ENCODE measurements at places on chromosomes 7 and 10. TPM values are rescaled to one million over a fixed set of nuclear protein-coding genes. Genes with fewer than 3 reads are reported as not detected.

PODXL gene
- 27.0 TPM for total RNA-seq

DNA sequence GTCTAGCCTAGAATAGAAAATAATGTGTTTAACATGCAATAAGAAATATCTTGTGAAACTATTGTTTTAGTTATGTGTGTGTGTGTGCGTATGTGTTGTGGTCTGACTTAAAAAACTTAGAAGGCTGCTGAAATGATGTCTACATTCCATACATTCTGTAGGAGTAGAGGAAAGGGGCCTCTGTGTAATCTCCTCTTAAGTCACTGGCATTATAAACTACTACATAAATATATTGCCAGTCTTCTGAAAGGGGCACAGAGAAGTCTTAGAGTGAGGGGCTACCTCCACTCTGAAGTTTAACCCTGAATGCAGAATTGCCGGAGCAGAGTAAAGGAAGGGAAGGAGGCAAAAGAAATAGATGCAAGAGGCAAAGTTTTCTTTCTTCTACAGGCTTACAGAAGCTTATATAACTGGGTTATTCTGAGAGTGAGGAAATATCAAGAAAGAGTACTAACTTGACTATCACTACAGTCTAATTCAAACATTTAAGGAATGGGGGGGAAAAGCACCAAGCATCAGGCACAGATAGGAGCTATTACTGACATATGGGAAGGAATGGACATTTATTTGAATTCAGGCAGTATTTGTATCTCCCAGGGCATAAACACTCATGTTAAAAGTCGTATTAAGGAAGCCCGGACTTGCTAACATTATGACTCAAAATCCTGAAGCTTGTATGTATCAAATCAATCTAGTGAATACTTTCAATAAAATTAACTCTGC is 75.7 kb downstream of the DNAJC1 start:
- DNase-seq = no peak
- no peaks in the 10 kb centered on the region for H3K27me3 ChIP-seq
- H3K4me1 ChIP-seq = peaks cover 12% of the 10 kb centered on the region

- H3K36me3 ChIP-seq = peaks cover under 1% of the 10 kb centered on the region
- DNase-seq = no peak
- peaks cover 4% of the 10 kb centered on the region for H3K4me1 ChIP-seq
- H3K4me3 ChIP-seq = peak overlapping the region; percentile 77
Measured at GRCh38 chr10:17455015-17455520, 673 bp upstream of the ST8SIA6 start.

ITGB8 gene
- total RNA-seq = 37.2 TPM

BLNK gene
- 1.8 TPM for total RNA-seq

OR2A42 gene
- total RNA-seq = not detected

CCDC3 gene
- total RNA-seq = 1.6 TPM

HMX3 gene
- total RNA-seq = not detected

DNA sequence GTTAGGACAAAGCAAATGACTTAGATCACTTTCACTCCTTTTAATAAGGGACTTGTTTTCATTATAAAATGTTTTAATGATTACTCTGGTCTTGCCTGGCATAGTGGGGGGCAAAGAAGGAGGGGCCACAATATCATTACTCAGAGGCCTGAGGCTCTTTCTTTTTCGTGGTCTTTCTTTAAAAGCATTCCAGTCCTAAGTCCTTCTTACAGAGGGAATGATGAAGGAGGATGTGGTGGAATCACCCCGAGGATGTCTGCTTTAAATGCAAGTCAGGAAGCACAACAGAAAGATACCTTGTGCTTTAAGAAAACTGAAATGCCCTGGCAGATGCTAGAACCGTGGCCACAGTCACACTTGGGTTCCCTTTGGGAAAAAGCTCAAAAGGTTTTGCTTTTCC is 379.1 kb downstream of the INHBA start:
- no peaks in the 10 kb centered on the region for H3K27me3 ChIP-seq
- no peak overlapping the region for H3K27ac ChIP-seq
- H3K4me1 ChIP-seq = no peaks in the 10 kb centered on the region
- H3K4me3 ChIP-seq = no peak overlapping the region
- no peak for DNase-seq

DNA sequence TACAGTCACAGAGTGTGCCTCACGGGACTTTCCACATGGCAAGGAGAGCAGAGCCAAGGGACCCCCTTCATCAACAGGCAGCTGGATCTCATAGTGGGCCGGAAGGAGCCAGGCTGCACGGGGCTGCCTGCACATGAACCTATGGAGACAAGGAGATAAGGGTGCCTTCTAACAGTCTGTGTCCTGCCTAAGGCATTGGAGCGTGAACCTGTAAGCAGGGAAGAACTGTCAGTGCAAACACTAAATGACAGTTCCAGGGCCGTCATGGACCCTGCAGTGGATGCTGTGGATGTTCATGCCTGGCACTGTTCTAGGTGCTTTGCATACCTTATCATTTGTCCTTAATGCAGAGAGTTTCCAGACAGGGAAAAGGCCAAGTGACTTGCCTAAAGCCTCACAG is 85.9 kb downstream of the WIPF3 start:
- no peak overlapping the region for H3K4me3 ChIP-seq
- no peak for DNase-seq
- no peaks in the 10 kb centered on the region for H3K4me1 ChIP-seq
- no peak overlapping the region for H3K27ac ChIP-seq
- peaks cover 17% of the 10 kb centered on the region for H3K36me3 ChIP-seq

DNA sequence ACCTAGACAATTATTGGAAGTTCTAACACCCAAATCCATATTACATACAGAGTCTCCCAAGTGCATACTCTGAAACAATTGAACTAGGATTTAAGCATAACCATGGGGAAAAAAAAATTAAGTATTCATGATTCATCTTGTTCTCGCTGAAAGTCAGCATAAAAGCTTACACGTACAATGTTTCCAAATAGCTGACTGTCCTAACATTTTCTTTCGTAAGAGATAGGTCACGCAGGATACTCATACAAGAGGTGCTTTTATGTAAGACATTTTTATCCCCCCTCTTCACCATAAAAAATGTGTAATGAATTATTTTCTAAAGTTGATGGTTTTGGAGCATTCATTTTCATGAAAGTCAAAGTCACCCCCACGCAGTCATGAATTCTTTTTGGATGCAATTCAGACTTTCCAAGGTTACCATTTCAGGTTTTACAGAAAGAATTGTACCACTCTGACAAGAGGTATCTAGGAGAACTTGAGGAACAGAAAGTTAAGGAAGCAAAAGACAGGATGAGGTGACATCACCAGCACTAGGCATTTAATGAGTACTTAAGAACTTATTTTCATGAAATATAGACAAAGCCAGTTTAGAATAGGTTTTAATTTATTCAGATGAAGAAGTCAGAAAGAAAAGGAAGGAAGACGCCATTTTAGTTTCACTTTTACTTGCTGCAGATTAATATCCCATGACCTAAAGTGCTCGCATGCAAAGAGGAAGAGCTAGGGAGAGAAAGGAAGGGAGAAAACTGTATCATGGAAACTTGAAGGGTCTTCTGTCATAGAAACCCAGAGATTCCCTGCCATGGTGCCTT is 55.8 kb downstream of the TMEM26 start:
- H3K4me1 ChIP-seq = peaks cover 16% of the 10 kb centered on the region
- no peaks in the 10 kb centered on the region for H3K36me3 ChIP-seq
- H3K4me3 ChIP-seq = no peak overlapping the region
- no peaks in the 10 kb centered on the region for H3K27me3 ChIP-seq
- no peak overlapping the region for H3K27ac ChIP-seq

- no peak for DNase-seq
- no peaks in the 10 kb centered on the region for H3K36me3 ChIP-seq
- no peak overlapping the region for H3K27ac ChIP-seq
Measured at GRCh38 chr7:143454091-143454680, 10.9 kb downstream of the TAS2R60 start.

GRCh38 chr10:29763396-29763795 is 128.6 kb upstream of the SVIL start:
- H3K4me1 ChIP-seq = peaks cover 3% of the 10 kb centered on the region
- H3K4me3 ChIP-seq = no peak overlapping the region
- peaks cover 4% of the 10 kb centered on the region for H3K27me3 ChIP-seq
- no peaks in the 10 kb centered on the region for H3K36me3 ChIP-seq
- H3K27ac ChIP-seq = no peak overlapping the region

DNA sequence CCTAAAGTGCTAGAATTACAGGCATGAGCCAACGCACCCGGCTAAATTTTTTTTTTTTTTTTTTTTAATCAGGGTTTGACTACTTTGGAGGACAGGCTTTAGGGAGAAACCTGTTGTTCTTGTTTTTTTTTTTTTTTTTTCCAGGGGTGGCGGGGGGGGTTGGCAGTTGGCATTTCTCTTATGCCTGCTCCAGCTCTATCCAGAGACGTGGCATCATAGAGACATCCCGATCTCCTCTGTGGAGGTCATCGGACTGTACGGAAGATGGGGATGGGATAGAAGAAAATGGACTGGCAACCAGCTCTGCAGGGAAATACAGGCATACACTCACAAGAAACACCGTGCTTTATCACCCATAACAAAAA is 130.8 kb downstream of the PRPF18 start:
- peaks cover 4% of the 10 kb centered on the region for H3K36me3 ChIP-seq
- DNase-seq = no peak
- peak overlapping the region; percentile 97 for H3K27ac ChIP-seq

DNA sequence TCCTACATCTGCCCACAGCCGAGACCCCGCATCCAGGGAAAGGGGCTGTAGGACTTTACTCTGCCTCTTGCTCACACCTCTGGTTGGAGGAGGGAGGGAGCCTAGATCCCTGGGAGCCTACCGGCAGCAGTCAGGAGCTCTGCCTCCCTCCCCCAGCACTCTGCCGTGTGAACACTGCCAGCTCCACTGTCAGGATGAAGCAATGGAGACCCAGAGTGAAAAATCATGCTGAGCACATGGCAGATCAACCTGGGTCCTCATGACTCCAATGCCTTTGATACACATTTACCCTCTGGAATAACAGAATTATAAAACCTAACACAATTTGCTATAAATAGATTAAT is 477.7 kb downstream of the TNS3 start:
- no peak for DNase-seq
- H3K27ac ChIP-seq = peak overlapping the region; percentile 49
- H3K36me3 ChIP-seq = no peaks in the 10 kb centered on the region

AGAP9 gene
- total RNA-seq = 20.3 TPM

- no peaks in the 10 kb centered on the region for H3K36me3 ChIP-seq
- H3K4me1 ChIP-seq = peaks cover 4% of the 10 kb centered on the region
- no peak overlapping the region for H3K4me3 ChIP-seq
- no peak overlapping the region for H3K27ac ChIP-seq
- peaks cover 4% of the 10 kb centered on the region for H3K27me3 ChIP-seq
Measured at GRCh38 chr7:44912775-44913347, 27.5 kb upstream of the PURB start.

DNA sequence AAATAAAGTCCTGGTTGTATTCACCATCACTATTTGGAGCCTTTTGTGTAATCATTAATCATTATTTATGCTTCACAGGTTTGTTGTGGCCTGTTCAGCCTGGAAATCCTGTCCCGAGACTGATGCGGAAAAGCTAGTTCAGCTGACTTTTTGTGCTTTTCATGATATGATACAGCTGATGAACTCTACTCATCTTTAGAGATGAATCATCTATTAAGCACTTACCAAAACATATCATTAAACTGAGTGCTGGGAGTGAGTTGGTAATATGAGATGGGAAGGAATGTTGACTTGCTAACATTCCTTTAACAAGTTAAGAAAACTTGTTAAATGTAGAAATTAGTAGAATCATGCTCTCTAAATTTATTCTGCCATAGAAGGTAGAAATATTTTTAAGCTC is 53.0 kb downstream of the CROT start:
- no peaks in the 10 kb centered on the region for H3K27me3 ChIP-seq
- H3K4me1 ChIP-seq = no peaks in the 10 kb centered on the region
- peaks cover 18% of the 10 kb centered on the region for H3K36me3 ChIP-seq
- H3K4me3 ChIP-seq = no peak overlapping the region

- no peak overlapping the region for H3K4me3 ChIP-seq
- no peak overlapping the region for H3K27ac ChIP-seq
- H3K4me1 ChIP-seq = peaks cover 4% of the 10 kb centered on the region
- no peak for DNase-seq
- peaks cover 11% of the 10 kb centered on the region for H3K27me3 ChIP-seq
Measured at GRCh38 chr7:128713794-128714193, 25.4 kb upstream of the CALU start.

DNA sequence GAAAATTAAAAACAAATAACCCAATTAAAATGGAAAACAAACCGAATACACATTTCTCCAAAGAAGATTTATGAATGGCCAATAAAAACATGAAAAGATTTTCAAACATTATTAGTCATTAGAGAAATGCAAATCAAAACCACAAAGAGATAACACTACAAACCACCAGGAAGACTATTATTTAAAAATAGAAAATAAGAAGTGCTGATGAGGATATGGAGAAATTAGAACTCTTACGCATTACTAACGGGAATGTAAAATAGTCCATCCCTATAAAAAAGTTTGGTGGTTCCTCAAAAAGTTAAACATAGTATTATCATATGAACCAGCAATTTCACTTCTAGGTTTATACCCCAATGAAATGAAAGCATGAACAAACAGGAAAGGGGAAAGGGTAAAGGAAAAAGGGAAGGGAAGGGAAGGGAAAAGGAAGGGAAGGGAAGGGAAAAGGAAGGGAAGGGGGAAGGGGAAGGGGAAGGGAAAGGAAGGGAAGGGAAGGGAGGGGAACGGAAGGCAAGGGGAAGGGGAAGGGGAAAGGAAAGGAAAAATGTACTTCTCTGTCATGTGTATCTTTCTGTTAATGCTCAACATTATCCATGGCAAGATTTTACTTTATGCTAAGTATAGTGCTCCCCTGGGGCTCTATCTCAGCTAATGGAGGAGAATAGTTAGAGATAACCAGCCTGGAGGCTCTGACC is 125.3 kb upstream of the RSU1 start:
- H3K4me3 ChIP-seq = no peak overlapping the region
- no peak overlapping the region for H3K27ac ChIP-seq
- H3K36me3 ChIP-seq = no peaks in the 10 kb centered on the region
- no peaks in the 10 kb centered on the region for H3K27me3 ChIP-seq

DNA sequence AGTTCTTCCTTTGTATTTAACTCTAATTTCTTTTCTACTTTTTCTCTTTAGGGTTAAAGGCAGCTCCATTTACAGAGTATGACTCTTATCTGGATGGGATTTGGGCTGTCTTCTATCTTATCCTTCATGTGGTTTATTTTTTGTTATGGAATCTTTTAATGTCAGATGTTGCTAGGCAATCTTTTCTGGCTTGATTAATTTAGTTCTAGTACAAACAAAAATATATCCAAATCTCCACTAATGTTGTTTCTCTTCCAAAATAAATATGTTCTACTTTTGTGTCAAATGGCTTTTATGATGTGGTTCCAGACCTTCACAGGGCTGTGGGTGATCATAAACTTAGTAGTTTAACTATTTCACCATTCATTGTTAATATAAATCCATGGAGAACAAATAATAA is 246.9 kb downstream of the AHR start:
- no peak overlapping the region for H3K27ac ChIP-seq
- peaks cover 5% of the 10 kb centered on the region for H3K4me1 ChIP-seq
- H3K27me3 ChIP-seq = no peaks in the 10 kb centered on the region
- H3K36me3 ChIP-seq = no peaks in the 10 kb centered on the region
- no peak overlapping the region for H3K4me3 ChIP-seq
- no peak for DNase-seq
